Esophagus muscularis mucosa (tissue), 4 donors: ENCODE measurements at places on chromosomes 5 and 9. TPM values are rescaled to one million over a fixed set of nuclear protein-coding genes. Genes with fewer than 3 reads are reported as not detected.

GRCh38 chr5:42636946-42637345 is 119.7 kb upstream of the CCDC152 start:
- DNase-seq, result no peak

GRCh38 chr9:13386935-13387733 is 107.6 kb upstream of the MPDZ start:
- no peak for DNase-seq

ADGRV1 gene
- 1.4 TPM for total RNA-seq

DNA sequence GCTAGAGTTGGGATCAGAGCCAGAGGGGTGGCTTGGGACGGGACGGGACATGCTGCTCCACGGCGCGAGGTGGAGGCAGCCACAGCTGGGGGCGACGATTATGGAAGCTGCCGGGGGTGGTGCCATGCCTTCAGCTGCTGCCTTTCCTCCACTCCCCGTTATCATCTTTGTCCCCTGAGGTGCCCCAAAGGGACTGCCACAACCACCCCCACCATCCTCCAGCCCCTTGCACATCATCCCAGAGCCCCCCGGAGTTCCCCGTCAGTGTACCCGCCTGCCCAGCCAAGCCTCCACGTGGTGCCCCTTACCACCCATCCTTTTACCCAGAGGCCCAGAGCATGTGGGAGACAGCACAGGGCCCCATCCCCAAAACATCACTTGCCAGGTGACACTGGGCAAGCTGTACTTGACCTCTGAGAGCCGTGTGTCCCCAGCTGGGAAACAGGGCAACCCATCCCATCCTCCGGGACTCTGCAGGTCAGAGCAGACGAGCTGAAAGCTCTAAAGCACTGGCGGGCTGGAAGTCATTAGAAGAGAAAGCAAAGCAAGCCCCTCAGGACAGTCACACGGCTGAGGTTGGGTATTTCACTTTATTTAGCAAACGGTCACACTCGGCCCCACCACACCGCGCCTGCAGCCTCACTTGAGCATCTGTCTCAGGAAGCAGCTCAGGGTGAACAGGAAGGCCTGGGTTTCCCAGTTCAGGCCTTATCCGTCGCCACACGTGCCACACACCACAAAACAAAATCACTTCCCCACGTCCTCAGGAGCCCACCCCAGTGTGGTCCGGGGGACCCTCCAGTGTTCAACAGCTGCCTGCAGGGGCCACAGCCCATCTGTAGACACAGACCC is 19.5 kb upstream of the MXD3 start:
- DNase-seq, result no peak

DNA sequence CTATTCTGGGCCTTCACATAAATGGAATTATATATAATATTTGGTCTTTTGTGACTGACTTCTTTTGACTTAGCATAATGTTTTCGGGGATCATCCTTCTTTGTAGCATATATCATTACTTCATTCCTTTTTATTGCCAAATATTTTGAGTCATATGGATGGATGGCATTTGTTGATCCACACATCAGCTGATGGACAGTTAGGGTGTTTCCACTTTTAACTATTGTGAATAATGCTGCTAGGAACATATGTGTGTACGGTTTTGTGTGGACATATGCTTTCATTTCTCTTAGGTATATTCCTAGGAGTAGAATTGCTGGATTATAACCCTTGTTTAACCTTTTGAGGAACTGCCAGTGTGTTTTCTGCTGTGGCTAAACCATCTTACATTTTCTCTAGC is 249.6 kb downstream of the FANCC start:
- DNase-seq, result no peak

- DNase-seq, result peak; percentile 93
Measured at GRCh38 chr5:159786901-159787691, 129.2 kb upstream of the ADRA1B start.

- DNase-seq, result no peak
Measured at GRCh38 chr9:136626740-136627642, 35.7 kb upstream of the EGFL7 start.

- DNase-seq, result no peak
Measured at GRCh38 chr9:31372799-31373587, 1011.5 kb upstream of the ACO1 start.

GRCh38 chr9:115598751-115599150 is 480.8 kb upstream of the TNC start:
- no peak for DNase-seq

- peak; percentile 99 for DNase-seq
Measured at GRCh38 chr9:120935383-120935857, 8.8 kb upstream of the TRAF1 start.

DNA sequence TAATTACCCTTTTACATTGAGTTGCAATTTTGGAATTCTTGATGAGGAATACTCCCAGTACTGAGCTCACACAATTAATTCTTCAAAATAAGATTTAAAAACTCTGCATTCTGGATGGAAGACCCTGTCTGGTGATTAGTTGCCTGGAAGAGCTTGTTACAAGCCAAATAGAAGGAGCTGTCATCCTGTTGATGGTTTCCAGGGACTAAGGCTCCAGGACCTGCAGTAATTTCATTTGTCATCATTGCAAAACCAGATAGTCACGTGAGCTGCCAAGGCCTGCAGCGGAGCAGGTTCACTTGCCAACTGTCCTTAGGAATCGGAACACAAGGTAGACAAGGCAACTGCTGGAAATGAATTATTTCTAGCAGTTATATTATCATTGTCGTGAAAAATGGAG is 597.7 kb downstream of the CCDC171 start:
- no peak for DNase-seq

TSSK1B gene
- under 0.01 TPM for total RNA-seq

DNA sequence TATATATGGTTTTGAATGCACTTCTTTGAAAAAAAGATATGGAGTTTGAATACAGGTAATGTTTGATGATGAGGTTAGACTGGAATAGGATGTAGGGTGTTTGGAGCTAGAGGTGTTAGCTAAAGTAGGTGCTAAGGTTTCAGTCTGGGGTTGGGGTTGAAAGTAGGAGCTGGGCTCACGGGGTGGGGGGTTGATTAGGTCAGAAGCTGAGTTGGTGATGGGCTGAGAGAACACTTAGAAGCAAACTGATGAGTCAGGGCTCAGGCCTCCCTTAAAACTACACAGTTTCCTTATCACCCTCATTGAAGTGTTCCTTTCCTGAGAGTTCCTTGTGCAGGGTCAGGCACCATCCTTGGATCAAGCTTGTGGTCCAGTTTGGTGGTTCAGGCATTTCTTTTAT is 308.8 kb upstream of the ADAMTS16 start:
- no peak for DNase-seq

ARID3C gene
- not detected for total RNA-seq

GRCh38 chr9:75830303-75830702 is 60.2 kb upstream of the PCSK5 start:
- DNase-seq, result no peak
